ENCODE measurements at places on chromosomes 7 and 10.
A peak's percentile ranks its signal among the peaks of the same experiment; 100 is the strongest.

DNA sequence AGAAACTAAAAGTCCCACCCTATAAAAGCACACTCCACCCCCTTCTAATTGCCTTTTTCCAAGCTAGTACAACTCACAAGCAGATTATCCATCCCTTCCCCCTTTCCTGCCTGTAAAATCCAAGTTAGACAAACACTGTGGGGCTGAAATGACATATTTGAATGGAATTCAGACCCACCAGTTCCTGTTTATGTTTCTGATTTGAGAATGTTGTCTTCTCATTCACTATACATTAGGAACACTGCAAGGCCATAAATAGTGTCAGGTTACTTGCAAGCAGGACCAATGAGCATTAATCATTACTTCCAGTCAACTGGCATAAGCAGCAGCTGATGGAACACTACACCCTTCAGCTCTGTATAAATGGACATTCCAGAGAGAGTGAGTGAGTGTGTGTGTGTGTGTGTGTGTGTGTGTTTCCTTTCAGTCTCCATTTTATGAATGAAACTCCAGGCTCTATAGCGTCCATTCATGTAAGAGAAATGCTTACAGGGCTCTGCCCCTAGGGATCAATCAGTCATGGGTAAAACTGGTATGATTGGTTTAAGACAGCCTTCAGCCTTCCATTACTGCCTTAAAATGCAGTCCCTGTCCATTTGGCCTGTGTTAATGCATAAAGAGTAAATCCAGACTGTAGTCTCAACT, 69.3 kb downstream of the ETV1 start:
- peak; percentile 89 for DNase-seq

- no peak for DNase-seq
Observed at GRCh38 chr10:99285881-99286280, 43.3 kb upstream of the CNNM1 start.

DNA sequence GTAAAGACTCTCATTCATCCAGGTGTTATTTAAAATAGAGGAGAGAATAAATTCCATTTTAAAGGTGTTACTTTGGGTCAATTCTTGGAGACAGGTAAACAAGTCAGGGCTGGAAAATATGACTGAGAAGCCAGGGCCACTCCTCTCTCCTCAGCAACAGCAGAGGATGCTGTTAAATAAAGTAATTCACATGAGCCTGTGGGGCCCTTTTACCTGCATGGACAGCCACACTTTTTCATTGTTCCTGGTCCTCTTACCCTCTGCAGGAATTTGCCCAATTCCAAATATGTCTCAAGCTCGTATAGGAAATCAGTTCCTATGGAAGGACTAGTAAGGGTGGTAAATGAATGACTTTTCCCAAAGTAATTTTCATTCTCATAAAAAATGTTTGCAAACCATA, 420.1 kb upstream of the KLF6 start:
- DNase-seq: no peak

DNA sequence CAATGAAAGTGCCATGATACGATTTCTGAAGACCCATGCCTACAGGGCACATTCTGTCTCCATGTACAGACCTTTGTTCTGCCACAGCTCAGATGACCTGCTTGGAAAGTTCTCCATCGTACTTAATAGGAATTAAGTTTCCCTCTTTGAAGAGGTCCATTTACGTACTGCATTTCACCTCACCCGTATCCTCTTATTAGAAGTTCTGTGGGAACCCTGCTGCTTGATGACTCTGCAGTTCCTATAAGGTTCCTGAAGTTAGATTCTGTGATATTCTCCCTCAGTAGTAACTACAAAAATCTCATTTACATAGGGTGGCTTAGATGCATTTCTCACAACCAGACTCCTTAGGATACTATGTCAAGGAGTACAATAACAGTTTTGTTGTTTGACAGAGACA, 50.9 kb downstream of the MINDY3 start:
- DNase-seq: no peak

GRCh38 chr7:17233603-17234002, 64.8 kb upstream of the AHR start:
- DNase-seq: no peak

GRCh38 chr7:49763791-49764190, 9.6 kb upstream of the VWC2 start:
- DNase-seq: no peak

GRCh38 chr7:122887198-122887597, 938 bp upstream of the CADPS2 start:
- DNase-seq: peak; percentile 49

- DNase-seq: peak; percentile 46
Observed at GRCh38 chr10:62907470-62908212, 91.5 kb upstream of the EGR2 start.

- no peak for DNase-seq
Observed at GRCh38 chr10:44198780-44199097, 186.2 kb downstream of the CXCL12 start.

- DNase-seq: no peak
Observed at GRCh38 chr7:151830121-151830830, 46.6 kb downstream of the PRKAG2 start.

DNA sequence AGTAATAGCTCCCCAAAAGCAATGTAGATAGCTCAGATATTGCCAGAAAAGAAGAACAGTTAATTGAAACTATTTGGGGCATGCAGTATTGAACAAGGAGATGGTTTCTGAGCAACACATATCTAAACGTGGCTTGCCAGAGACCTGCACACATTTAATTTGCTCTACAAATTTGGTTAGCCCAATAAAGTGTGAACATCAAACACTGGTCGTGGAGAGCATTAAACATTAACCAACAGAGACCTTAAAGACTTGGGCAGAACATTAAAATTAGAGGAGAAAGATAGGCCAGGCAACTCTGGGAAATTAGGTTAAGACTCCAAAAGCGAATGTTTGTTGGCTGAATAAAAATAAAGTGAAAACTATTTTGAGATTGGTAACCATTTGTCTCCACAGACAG, 61.6 kb upstream of the ARID5B start:
- DNase-seq: no peak

DNA sequence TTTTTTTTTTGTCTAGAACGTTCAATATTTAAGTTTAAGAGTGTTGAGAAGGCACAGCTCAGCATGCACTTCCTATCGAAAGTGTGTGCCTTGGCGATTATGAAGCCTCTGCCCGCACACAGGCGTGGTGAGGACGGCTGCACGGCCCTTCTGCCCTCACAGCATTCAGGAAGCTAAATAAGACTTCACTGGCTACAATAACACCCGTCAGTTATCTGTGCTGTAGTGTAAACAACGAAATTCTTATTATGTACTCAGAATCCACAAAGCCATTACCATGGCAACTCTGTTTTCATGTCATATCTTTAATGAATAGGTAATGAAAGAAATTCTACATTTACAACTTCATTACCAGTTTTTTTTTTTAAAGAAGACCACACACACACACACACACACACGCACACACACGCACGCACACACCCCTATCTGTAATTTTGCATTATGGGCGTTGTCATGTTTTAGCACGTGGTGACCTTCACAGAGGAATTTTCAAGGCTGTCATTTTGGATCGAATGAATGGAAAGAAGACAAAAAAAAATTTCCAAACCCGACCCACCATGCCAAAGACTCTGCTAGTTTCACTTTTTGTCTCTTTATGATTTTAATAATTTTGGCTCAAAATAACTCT, 254.8 kb upstream of the CTBP2 start:
- DNase-seq: no peak

- DNase-seq: peak; percentile 18
Observed at GRCh38 chr7:74417419-74417971, 36.2 kb upstream of the GTF2IRD1 start.

- DNase-seq: no peak
Observed at GRCh38 chr7:2542011-2542915, 13.1 kb downstream of the BRAT1 start.

DNA sequence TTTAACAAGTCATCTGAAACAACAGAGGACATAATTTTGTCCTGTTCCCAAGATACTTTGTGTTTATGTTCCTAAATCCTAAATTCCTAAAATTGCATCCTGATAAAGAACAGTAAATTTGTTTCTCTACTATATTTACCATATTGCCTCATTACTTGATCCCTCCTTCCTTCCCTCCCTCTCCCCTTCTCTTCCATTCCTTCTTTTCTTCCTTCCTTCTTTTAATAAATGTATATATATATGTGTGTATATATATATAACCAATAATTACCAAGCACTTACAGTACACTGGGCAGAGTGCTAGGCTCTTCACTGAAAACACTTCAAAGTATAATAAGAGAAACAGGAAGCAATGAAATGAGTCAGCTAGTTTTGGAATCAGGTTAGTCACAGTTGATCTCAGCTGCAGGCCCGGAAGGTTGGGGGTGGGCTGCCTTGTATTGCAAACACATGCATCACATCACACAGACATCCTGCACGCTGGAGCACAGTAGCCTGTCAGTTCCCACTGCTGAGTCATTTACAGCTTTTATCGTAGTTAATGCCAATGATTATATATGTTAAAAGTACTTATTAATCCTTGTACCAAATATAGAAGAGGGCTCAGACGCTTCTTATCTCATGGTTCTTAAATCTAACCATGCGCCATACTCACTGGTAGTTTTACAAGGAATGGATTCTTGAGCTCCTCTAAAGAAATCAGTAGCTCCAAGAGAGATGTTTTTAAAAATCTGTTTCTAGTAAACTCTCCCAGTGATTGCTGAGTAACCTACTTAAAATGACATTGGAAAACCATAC, 551.7 kb downstream of the GRM8 start:
- DNase-seq: no peak

DNA sequence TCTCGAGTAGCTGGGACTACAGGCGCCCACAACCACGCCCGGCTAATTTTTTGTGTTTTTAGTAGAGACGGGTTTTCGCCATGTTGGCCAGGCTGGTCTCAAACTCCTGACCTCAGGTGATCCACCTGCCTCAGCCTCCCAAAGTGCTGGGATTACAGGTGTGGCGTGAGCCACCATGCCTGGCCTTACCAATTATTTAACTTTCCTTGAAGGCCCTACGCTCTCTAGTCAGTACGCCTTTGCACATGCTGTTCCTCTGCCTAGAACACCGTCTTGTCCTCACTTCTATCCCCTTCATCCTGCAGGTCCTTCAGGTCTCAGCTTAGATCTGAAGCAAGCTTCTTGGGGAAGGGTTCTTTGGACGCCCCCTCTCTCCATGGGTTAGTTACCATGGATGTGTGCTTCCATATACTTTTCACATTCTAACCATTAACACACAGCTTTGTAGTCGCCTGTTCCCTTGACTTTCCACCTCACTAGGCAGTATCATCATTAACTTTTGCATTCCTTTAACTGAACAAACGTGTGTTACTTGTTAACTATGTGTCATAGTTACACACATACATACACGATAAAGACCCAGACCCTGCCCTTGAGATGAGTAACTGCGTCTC, 592 bp upstream of the ATP6V1F start:
- DNase-seq: no peak

GRCh38 chr7:32158751-32159745, 88.8 kb upstream of the PDE1C start:
- DNase-seq: no peak

GRCh38 chr7:47734287-47734948, 152.5 kb upstream of the TNS3 start:
- DNase-seq: no peak

DNA sequence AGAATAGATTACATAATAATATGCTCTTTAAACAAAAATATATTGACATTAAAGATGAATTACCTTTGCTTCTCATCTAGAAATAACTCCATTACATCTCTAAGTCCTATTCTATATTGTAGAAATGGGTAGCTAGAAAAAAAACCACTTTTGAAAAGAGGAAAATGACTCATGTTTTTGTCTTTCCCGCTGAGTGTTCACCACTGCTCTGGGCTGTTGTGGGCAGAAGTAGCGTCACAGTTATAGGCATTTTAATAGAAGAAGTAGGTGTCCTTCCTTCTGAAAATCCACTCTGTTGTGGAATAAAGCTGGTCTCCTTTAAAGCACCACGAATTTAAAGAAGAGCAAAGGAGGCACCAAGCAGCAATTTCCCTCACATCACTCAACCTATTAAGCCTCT, 117.6 kb upstream of the NFE2L3 start:
- no peak for DNase-seq

GRCh38 chr10:132614431-132615340, 77.1 kb downstream of the INPP5A start:
- no peak for DNase-seq

GRCh38 chr7:5678295-5679047, 103.0 kb downstream of the RNF216 start:
- no peak for DNase-seq

DNA sequence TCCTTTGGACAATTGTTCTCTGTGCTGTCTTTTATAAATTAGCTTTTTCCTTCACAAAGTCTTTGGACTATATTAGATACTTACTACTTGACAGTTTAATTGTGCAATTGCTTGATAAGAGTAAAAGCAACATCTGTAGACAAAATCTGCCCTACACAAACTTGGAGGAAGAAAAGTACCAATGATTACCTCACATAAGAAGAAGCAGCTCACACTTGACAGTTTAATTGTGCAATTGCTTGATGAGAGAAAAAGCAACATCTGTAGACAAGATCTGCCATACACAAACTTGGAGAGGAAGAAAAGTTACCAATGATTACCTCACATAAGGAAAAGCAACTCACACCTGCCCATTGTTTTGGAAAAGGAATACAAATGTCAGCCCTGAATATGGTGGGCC, 17.1 kb upstream of the SCIN start:
- DNase-seq: no peak

DNA sequence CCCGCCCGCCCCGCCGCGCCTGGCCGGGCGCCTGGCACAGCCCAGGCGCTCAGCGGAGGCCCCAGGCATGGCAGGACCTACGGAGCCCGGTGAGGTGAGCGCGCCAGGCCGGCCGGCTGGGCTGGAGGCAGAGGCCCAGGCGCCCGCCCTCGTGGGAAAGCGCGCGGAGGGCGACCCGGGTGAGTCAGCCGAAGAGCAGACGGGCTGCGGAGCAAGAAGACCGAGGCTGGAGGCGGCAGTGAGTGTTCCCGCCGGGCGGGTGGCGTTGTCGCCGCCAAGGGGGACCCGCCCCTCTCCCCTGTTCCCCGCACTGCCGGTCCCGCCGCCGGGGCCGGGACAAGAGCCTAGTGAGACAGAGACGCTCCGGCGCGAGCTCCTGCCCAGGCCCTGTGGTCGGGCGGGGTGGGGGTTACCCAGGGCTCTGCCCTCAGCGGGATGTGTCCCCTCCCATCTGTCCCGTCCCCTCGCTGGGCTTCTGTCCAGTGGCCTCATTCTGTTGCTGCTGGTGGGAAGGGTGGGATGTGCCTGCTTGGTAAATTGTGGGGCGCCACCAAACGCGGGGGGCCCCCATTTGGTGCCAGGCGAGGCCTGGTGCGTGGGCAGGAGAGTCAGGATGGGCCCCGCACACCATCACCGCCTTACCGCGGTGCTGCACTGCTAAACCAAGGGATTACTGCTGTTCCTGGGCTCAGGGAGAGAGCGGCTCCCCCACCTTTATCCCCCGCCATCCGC, 17.0 kb upstream of the NODAL start:
- no peak for DNase-seq

DNA sequence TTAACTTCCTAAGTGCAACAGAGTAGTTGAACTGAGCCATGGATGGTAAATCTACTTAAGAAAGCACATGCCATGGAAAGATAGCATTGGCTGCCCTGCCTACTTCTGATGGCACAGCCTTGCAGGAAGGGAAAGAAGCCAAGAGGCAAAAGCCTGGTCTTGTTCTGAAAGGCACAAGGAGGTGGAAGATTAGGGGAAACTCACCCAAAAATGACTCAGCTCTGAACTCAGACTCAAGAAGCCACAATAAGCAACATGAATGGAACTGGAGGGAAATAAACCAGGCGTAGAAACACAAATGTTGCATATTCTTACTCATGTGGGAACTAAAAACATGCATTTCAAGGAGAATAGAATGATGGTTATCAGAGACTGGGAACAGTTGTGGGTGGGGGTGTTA, 20.8 kb upstream of the ALOX5 start:
- DNase-seq: no peak

- DNase-seq: no peak
Observed at GRCh38 chr10:60363187-60363586, 26.5 kb downstream of the ANK3 start.

- no peak for DNase-seq
Observed at GRCh38 chr10:103709341-103709920, 145.9 kb downstream of the SH3PXD2A start.

Measured in NCI-H526 treated with DMSO at 0.1 percent for 48 hours (cell line).